ENCODE measurements at places on chromosomes 2 and 18.

DNA sequence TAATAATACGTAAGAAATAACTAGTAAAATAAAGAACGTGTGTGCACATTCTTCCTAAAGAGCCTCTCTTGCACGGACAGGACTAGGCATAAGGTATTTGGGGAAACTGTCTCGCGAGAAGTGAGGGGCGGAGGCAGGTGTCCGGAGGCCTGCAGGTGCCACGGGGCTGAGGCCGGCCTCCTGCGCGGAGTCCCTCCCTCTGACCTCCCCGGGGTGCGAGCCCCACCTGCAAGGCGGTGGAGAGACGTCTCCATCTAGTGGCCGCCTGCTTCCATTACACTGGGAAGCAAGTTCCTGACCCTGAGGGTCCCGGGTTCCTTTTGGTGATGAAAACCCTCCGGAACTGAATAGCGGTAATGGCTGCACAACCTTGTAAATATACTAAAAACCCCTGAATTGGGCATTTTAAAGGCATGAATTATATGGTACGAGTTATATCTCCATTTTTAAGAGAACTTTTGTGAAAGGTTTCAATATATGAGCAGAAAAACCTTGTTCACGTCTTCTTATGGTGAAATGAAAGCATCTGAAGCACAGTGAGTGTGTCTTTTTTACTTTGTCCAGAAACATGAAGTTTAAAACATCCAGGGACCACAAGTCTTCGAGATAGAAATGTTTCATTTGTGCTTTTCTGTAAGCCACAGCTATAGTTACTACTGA lies 35.5 kb upstream of the CTDP1 start:
- peak; percentile 79 for DNase-seq

GRCh38 chr18:12768625-12769024 lies 65.8 kb downstream of the PSMG2 start:
- DNase-seq = no peak

DNA sequence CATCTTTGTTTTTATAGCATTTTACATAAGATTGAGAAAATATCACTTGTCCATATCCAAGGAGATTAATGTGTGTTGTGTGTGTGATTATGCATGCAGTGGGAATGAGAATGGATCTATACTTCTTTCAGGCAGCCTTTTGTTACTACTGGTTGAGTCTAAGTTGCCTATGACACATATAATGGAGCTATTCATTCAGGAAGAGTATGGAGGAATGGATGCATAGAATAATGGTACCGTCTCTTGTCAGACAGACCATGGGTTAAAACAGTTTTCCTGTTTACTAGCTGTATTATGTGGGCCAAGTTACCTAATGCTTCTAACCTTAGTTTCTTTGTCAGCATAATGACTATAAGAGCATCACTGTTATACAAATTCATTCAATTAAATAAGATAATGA lies 155.4 kb upstream of the KYNU start:
- DNase-seq = no peak

DNA sequence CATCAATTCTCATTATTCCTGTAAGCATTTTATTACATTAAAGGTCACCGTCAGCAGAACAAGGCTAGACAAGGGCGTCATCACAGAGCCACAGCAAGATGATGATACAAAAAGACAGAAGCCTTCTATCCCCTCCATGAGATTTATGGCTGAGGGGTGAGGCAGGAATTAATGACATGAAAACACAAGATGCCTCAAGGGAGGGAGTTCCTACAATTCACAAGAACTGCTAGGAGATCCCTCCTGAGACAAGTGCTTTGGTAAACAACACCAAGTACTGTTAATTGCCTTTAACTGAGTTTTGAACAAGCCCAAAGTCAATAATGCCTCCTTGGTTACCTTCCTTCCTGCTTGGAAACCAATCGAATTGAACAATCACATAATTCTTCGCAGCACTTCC lies 14.1 kb downstream of the ADD2 start:
- DNase-seq = no peak

DNA sequence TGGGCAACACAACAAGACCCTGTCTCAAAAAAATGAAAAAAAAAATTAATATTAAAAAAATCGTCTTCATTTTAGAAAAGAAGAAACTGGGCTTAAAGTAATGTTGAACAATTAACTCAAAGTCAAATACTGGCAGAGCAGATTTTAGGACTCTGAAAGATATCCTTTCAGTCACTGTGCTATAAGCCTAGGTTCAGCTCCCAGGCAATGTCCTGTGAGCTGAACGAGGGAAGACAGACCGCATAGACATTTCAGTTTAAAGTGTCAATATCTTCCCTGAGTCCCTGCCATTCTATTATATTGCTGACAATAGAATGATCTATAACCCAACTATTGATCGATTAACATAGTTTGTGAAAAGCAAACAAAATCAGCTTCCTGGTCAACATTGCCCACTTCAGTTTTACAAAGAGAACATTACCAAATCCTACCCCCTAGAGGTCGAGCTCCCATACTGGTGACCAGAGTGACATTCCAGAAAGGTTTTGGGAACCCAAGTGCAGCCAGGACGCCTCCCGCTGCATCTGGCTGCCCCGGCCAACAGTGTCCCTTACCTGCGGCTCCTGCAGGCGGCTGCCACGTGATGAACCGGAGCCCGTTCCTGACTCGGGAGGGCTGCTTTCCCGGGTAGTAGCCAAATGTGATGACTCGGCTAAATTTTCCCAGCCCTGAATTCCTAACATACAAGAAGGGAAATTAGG lies 639 bp downstream of the MRO start:
- peak; percentile 41 for DNase-seq

GRCh38 chr2:182248898-182249297 lies 177.9 kb downstream of the PDE1A start:
- DNase-seq = no peak

DNA sequence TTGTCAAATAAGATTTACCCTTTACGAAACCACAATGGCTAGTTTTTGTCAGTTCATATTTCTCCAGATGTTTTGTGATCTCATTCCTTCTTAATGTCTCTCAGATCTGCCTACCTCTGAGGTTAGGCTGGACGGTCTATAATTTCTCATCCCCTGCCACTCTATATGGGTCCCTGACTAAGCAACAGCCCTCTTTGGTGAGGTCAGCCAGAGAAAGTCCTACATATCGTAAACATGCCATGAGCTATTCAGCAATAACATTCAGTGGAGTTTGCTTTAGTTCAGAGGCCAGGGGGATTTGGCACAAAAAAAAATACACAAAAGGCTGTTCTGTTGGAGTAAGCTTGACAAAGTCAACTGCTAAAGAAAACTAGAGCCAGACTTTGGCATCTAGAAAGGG lies 192.1 kb upstream of the NCKAP5 start:
- no peak for DNase-seq

- DNase-seq = no peak
Measured at GRCh38 chr2:48092846-48093803, 186.8 kb upstream of the FBXO11 start.

GRCh38 chr2:119431155-119431975 lies at the start of gene TMEM37:
Gene TMEM37 (plus strand): TSS chr2:119431854. CDS start chr2:119431904, 50 bp downstream.
- DNase-seq = peak; percentile 70

DNA sequence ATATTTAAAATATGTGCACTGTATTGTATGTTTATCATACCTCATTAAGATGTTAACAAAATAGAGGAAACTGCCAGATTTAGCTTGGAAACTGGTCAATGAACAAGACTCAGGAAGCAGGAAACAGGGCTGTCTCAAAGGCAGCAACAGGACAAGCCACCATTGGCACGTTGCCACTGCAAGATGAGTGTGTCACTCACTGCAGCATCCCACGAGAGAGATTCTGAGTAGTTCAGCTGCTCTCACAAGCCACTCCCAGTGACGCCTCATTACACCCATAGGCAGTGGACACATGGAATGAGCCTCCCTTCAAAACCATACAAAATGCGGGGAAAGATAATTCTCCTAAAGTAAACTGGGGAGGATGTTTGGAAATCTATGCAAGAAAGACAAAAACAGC lies 181.9 kb upstream of the DLGAP1 start:
- DNase-seq = no peak

GRCh38 chr2:105443617-105444598 lies 45.1 kb upstream of the FHL2 start:
- no peak for DNase-seq

DNA sequence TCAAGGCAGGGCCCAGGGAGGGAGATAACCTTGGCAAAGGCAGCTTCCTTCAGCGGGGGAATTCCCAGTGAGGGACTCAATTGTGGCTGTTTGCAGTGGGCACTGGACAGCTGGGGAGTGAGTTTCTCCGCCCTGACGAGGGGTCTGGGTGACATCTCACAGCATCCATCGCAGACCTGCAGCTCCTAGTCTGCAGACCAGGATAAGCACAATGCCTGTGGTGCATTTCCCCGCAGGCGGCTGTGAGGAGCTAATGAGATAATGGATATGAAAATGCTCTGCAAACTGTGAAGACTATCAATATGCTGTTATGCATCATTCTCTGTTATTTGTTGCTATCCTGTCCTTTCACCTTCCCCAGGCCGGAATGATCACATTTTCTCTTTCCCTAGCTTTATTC lies 30.0 kb upstream of the CYP1B1 start:
- DNase-seq = no peak

Data from mesothelial cell of epicardium (in vitro differentiated cells).